ENCODE measurements at places on chromosomes 2 and 18.
A peak's percentile ranks its signal among the peaks of the same experiment; 100 is the strongest.

DNA sequence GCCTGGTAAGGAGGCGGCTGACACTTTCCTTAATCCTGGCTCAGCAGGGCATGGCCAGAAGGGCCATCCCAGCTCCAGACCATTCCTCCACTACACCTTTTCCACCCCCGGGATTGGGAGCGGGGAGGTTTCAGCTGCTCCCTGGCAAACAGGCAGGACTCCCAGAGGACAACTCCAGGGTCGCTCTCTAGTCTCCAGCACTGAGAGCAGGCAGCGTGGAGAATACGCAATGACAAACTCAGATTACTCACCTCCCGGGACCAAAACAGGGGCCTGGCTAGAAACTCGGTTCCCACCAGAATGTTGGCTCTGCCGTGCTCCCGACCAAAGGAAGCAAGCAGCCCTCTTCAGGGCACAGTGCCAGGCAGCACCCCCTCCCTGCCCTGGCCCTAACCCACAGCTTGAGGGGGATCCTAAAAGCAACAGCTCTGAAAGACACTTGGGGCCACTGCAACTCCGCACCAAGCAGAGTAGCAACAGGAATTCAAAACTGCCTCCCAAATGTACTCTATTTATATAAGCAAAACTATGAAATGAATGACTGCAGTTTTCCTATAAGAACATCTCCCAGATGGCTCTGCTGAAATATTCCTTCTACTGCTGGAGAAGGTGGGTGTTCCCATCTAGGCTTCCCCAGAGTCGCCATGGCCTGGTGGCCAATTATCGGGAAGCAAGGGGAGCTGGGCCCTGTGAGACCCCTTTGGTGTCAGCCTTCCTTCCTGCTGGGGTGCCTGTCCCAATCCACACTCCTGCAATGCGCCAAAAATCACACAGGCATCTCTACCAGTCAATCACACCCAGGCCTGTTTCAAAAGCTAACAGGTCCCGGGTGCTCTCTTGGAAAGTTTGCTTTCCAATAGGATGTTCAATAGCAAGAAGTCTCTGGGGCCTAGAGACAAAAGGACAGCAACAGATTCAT lies 61.2 kb upstream of the POMC start:
- no peak for DNase-seq

DNA sequence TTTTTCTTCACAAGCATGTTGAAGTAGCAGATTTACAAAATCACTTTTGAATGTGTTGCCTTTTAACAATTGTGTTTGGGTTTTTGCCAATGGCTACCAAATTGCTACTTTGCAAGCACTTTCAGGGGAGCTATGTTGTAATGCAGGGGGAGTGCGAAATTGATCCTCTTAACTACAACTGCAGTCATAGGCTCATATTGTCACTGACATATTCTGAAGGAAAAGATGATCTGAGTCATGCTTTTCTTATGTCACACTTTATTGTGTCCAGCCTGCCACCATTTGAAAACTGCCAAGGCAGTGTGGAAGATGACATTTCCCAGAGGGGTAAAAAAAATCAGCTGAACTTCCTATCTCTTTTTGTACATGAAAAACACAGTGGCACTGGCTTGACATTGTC lies 74.9 kb downstream of the GPD2 start:
- no peak for DNase-seq

DNA sequence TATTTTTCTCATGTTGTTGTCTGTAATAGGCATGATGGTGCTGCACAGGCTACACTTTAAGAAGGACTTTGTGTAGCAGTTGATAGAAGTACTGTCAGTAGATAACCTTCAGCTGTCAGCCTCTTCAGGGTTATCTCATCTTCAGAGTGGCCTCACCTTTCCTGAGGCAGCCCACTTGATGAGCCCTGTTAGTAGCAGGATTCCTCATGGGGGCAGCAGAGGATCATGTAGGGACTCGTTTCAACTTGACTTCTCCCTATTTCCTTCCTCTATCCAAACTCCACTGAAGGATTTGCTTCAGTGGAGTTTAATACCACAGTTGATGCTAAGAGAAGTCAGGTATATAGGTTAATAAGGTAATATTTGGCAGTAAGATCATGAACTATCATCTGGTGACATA lies 530.3 kb upstream of the FSIP2 start:
- DNase-seq, result peak; percentile 65

GRCh38 chr18:35174093-35174731 lies 66.6 kb upstream of the ZNF397 start:
- peak; percentile 83 for DNase-seq
